ENCODE measurements at places on chromosomes 11 and 22.

- no peak for DNase-seq
Measured at GRCh38 chr11:65440831-65441499, 18.4 kb downstream of the NEAT1 start.

DNA sequence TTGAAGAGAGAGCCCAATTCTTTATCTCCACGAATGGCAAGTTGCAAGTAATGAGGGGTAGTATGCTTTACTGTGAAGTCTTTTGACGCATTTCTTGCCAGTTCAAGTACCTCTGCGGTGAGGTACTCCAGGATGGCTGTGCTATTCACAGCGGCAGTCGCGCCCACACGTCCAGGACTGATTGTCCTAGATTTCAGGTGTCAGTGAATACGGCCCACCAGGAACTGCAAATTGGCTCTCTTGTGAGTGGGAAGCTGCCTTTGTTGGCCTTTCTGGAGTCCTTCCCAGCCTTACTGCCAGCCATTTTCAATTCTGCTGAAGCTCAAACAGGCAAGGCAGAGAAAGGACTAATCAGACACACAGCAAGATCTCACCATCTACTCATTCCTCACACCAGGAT is 8.5 kb downstream of the PPFIA1 start:
- DNase-seq, result no peak

DNA sequence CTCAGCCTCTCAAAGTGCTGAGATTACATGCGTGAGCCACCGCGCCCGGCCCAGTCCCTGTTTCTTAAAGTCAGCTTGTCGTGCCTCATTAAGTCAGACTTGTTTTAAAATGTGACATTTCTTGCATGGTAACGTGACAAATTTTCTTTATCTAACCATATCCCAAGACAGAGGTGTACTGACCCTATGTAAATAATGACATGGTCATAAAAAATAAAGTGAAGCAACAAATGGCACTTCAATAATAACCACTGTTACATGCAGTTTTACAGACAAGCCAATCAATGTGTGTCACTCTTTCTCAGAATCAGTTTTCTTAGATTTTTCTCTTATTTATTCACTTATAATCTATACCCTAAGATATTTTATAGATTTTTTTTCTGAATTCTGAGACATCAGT is 26.5 kb upstream of the SIK2 start:
- no peak for DNase-seq

GRCh38 chr11:58762284-58763119 is 30.8 kb upstream of the GLYAT start:
- DNase-seq, result no peak

- no peak for DNase-seq
Measured at GRCh38 chr11:84193706-84194105, 907.5 kb upstream of the CCDC90B start.

GRCh38 chr11:129881570-129882170 is 13.7 kb downstream of the NFRKB start:
- DNase-seq, result peak; percentile 56

DNA sequence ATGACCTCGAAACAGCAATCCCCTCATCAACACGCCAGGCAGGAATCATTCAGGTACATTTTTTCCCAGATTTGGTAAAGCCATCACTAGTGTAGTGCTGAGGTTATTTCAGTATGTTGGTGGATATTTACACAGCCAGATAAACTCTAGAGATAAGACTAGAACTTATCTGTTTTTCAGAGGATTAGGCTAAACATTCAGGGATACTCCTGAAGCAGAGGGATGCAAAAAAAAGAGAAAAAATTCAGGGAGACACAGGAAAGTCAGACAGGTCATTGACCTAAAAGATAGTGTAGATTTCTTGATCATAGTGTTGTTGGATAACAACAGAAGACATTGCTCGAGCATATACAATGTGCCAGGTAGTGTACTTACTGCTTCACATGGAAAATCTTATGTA is 93.2 kb downstream of the ATM start:
- DNase-seq, result no peak

DNA sequence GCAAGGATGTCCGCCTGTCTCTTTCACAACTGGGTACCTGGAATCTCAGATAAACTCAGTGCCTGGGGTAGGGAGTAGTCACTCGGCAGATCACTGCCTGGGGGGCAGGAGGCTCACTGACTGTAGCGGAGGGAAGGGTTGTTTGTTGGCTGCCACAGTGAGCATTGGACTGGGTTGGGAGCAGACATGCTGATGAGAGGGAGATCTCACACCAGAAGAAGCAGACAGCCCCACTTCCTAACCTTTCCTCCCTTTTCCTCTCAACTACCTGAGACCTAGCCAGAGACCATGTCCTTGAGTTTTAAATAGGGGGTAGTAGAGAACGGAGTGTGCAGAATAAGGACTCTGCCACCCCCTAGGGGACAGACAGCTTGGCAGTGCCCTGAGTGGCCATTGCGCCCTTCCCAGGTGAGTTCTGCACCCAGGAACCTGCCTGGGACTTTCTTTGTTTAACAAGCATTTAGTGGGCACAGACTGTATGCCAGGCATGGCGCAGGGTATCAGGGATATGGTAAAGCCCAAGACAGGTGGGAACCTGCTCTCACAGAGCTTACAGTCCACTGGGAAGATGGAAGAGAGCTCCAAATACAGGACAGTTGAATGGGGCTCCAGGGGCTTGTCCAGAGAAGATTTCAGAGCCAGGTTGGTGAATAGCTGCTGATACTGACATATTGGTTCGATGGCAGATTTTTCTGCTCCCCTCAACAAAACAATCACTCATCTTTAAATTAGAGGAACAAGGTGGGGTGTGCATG is 115.7 kb upstream of the NNMT start:
- peak; percentile 45 for DNase-seq

DNA sequence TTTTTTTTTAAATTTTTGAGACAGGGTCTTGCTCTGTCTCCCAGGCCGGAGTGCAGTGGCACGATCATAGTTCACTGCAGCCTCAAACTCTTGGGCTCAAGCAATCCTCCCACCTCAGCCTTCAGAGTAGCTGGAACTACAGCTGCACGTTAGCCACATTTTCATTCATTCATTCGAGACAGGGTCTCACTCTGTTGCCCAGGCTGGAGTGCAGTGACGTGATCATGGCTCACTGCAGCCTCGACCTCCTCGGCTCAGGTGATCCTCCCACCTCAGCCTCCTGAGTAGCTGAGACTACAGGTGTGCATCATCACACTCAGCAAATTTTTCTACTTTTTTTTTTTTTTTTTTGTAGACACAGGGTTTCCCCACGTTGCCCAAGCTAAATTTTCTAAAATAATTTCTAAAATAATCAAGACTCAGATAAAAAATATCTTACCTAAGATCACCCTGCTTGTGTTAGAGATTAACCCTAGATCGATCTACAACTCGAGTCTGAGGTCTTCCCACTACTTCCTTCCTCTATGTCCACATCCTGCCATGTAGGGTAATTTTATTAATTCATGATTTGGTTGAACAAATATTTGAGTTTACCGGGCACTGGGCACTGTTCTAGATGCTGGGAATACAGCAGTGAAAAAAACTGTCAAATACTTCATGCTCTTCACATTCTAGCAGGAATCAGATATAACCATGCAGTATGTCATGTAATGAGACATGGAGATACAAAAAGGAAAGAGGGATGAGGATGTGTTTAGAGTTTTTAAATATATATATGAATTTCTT is 15.1 kb downstream of the EIF4G2 start:
- DNase-seq, result no peak

DNA sequence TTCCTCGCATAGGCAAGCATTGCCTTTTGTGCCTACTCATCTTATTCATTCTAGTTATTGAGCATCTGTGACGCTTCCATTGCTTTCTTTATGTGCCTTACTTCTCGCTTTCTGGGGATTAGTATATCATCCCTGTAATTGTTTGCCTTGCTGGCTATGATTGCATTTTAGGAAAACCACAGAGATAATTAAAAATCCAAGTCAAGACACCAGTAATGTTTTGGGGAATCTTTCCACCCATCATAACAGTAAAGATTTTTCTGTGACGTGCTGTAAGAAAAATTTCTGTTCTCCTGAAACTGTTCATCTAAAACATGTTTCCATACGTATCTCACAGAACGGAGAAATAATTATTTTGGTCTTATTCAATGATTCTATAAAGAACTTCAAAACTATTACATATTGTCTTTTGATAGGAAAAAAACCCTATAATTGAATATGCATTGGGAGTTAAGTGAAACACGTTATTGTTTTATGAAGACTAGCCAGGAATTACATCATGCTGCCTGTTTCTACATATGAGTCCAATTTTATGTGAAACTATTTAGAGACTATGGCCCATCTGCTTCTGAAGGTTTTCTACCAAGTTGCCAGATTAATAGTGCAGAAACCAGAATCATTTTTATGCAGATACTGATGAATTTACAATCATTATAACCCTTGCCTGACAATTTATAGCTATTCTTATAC is 133.7 kb upstream of the FIBIN start:
- DNase-seq, result no peak

GRCh38 chr11:66546368-66546965 is at the start of gene ACTN3:
TSS of gene ACTN3 (plus strand) at chr11:66546903. CDS start at chr11:66546938, 35 bp downstream.
- DNase-seq, result peak; percentile 88

GRCh38 chr11:6737872-6738466 is 33.8 kb downstream of the OR2AG2 start:
- DNase-seq, result peak; percentile 24

GRCh38 chr11:91664521-91664920 is 560.1 kb upstream of the FAT3 start:
- DNase-seq, result peak; percentile 3

- peak; percentile 58 for DNase-seq
Measured at GRCh38 chr22:31122532-31123291, at the start of gene INPP5J. TSS of gene INPP5J (plus strand) at chr22:31122966. CDS start at chr22:31123015, 49 bp downstream.

DNA sequence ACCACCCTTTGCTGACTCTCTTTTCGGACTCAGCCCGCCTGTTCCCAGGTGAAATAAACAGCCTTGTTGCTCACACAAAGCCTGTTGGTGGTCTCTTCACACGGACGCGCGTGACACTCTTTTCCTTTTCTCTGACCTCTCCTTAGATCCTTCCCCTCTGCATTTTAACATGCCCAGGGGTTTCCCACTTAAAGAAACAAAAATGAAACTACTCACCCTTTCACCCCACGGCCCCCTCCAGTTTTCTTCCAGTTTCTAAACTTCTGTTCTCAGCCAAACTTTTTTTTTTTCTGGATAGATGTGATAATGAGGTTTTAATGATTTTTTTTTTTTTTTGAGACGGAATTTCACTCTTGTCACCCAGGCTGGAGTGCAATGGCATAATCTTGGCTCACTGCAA is 32.8 kb upstream of the NUP50 start:
- no peak for DNase-seq

DNA sequence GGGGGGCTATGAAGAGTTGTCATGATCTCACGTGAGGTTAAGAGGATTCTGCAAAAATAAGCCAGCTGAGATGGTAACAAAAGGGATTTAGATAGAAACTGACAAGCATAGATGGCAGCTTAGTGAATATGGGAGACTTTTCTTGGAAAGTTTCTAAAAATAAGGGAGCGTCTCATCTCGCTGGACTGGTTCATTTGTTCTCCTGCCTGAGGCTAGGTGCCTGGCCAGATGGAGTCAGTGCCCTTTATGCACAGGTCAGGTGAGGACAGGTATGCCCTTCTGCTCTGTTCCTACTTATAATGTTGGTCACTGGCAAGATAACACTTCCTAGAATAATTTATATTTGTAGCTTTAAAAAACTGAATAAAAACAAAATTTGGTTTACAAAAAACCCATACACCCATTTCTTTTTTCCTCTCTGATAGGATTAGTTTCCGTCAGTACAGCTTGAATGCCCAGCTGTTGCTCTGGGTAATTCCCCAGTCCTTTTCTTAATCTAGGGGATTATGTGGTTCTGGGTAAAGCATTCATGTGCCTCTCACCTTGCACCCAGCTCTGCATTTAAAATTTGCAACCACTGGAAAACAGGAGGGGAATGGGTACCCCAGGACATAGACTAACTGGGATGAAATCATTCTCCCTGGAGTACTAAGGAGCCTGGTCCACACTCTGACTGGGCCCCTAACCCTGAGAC is 90.0 kb downstream of the AMOTL1 start:
- no peak for DNase-seq

DNA sequence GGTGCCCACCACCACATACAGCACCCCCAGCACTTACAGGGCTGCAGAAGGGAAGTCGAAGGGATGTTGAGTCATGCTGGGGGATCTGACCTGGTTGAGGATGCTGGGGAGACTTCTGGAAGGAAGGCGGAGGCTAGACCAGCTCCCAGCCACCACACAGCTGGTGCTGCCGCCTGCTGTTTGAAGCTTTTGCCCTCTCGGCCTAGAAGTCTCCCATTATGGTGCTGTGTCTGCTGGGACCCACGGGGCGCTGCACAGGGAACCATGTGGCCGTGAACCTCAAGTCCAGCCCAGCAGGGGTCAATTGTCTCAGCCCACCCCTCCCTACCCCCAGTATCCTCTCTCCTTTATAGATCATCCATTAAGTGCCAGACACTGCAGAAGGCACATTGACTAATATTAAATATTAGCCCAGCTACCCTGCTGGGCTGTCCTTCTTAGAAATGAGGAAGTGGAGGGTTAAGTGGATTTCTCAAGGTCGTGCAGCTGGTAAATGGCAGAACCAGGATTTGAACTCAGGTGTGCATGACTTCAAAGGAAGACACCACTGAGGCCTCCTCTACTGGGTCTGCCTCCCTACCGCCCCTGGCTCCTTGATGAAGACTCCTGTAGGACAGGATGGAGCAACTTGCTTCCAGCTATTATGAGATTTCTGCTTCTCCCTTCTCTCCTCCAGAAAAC is 49.7 kb downstream of the CYTH4 start:
- no peak for DNase-seq

GRCh38 chr22:30830907-30831306 is 136.2 kb downstream of the OSBP2 start:
- DNase-seq, result no peak

DNA sequence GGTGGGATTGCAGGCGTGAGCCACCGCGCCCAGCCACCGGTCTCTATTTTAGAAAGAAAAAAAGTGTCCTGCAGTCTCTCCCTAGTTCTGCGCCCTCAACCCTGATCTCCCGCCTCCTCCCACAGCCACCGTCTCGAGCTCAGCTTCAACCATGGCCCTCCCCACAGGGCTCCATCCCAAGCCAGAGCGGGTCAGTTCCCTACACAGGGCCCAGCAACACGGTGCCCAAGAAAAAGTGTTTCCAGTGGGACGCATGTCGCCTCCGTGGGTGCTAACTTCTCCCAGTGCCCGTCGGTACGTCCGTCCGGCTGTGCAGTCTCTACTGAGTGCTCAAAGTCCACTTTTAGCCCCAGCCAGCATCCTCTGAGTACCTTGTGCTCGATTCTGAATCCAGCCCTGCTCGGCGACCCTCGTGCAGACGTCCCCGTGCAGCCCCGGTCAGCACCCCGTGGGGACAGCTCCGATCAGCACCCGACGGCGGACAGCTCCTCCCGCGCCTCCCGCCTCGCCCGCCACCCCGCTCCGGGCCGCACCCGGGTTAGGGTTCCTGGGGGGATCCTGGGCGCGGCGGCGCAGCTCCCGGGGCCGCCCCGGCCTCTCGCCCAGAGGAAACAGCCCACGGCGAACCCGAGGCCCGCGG is 657 bp upstream of the MAPK8IP2 start:
- DNase-seq, result peak; percentile 88

- DNase-seq, result peak; percentile 59
Measured at GRCh38 chr11:82775736-82776346, 42.2 kb upstream of the FAM181B start.

- DNase-seq, result peak; percentile 27
Measured at GRCh38 chr11:123302751-123303195, 107.7 kb upstream of the CLMP start.

Measured in neural progenitor cell (in vitro differentiated cells).